ENCODE measurements at places on chromosomes 6 and 20. TPM values are rescaled to one million over a fixed set of nuclear protein-coding genes. Genes with fewer than 3 reads are reported as not detected.

The SPTLC3 gene
- 1.4 TPM for total RNA-seq

GRCh38 chr20:3712279-3712873 is at the start of gene SIGLEC1:
TSS of gene SIGLEC1 (minus strand) at chr20:3712600. CDS start at chr20:3707128, 5,472 bp downstream.
- H3K36me3 ChIP-seq: no peaks in the 10 kb centered on the region
- H3K27me3 ChIP-seq: peaks cover 16% of the 10 kb centered on the region
- H3K27ac ChIP-seq: no peak within 1 kb of the TSS
- DNase-seq: no peak
- H3K4me3 ChIP-seq: no peak within 1 kb of the TSS
- no peaks in the 10 kb centered on the region for H3K4me1 ChIP-seq

DNA sequence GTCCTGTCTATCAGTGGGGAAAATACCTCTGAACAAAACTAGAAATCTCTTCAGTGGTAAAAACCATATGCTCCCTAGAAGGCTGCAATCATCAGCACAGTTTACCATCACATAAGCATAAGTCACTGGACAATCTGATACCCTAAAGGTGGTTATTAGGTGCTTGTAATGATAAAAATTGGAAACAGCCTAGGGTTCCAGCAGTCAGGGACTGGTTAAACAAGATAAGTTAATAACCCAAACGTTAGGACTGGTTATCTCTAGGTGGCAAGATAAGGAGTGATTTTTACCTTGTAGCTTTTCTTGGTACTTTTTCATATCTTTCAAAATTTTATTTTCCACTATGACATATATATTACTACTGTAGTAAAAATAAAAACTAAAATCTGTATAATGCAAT is 11.0 kb downstream of the ECI2 start:
- peaks cover 13% of the 10 kb centered on the region for H3K4me1 ChIP-seq
- no peak for DNase-seq
- H3K27ac ChIP-seq: no peak overlapping the region
- no peak overlapping the region for H3K4me3 ChIP-seq
- H3K27me3 ChIP-seq: no peaks in the 10 kb centered on the region

- H3K4me3 ChIP-seq: no peak overlapping the region
- no peaks in the 10 kb centered on the region for H3K36me3 ChIP-seq
- no peak overlapping the region for H3K27ac ChIP-seq
- H3K27me3 ChIP-seq: no peaks in the 10 kb centered on the region
- no peaks in the 10 kb centered on the region for H3K4me1 ChIP-seq
These were observed 193.9 kb downstream of the ZDHHC14 start for GRCh38 chr6:157574851-157575424.

- no peaks in the 10 kb centered on the region for H3K36me3 ChIP-seq
- H3K27me3 ChIP-seq: no peaks in the 10 kb centered on the region
- no peak overlapping the region for H3K27ac ChIP-seq
- no peak overlapping the region for H3K4me3 ChIP-seq
These were observed 669.0 kb upstream of the EYS start for GRCh38 chr6:66376001-66376400.

DNA sequence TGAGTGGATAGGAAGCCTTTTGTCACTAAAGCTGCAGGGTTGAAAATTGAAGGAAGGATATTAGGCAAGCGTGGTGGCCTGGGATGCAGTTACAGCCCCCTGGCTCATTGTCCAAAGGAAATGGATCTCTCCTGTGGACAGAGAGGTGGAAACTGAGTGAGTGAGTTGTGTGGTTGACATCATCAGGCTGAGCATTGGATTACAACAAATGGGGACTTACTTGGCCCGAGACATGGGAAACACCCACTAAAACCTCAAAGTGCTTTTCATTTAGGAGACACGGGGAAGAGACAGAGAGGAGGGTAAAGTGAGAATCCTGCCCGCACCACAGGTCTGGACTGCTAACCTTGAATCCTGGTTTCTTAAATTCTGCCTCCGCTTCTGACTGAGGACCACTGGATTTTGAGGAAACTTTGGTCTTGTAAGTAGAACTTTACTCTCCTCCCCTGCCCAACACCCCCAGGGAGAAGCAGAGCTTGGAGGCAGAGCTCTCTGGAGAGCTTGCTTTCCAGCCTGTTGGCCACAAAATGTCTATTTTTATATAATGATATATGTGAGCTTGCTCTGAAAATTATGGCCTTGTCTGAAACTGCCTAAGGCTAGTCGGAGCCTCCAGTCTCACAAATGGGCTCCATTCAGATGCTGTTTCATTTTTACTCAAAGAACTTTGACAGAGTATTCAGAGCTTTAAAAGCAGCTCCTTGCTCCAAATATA is at the start of gene PKIG:
PKIG (plus strand) TSS at position 269 of the 715 bp plus-strand sequence. CDS start 31,978 bp downstream, outside the sequence.
- H3K36me3 ChIP-seq: no peaks in the 10 kb centered on the region
- H3K4me1 ChIP-seq: peaks cover 28% of the 10 kb centered on the region
- DNase-seq: peak; percentile 90
- H3K27me3 ChIP-seq: no peaks in the 10 kb centered on the region
- H3K27ac ChIP-seq: peak within 1 kb of the TSS; percentile 80
- peak within 1 kb of the TSS; percentile 50 for H3K4me3 ChIP-seq

GRCh38 chr6:57226221-57226620 is 4.1 kb upstream of the RAB23 start:
- no peaks in the 10 kb centered on the region for H3K36me3 ChIP-seq
- no peaks in the 10 kb centered on the region for H3K27me3 ChIP-seq
- DNase-seq: no peak

DNA sequence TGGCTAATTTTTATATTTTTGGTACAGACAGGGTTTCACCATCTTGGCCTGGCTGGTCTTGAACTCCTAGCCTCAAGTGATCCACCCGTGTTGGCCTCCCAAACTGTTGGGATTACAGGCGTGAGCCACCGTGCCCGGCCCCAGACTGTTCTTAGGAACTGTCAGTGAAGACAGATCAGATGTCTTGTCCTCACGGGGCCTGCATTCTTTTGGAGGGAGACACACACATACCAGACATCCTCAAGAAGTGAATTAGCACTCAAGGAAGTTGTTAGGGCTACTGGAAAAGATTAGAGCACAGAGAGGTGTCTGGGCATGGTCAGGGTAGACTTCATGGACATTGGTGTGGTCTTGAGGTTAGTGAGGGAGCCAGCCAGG is 10.3 kb upstream of the LPIN3 start:
- peak overlapping the region; percentile 91 for H3K27ac ChIP-seq
- no peaks in the 10 kb centered on the region for H3K36me3 ChIP-seq
- H3K4me3 ChIP-seq: no peak overlapping the region
- no peaks in the 10 kb centered on the region for H3K27me3 ChIP-seq
